ENCODE measurements at places on chromosomes 5 and 9.

DNA sequence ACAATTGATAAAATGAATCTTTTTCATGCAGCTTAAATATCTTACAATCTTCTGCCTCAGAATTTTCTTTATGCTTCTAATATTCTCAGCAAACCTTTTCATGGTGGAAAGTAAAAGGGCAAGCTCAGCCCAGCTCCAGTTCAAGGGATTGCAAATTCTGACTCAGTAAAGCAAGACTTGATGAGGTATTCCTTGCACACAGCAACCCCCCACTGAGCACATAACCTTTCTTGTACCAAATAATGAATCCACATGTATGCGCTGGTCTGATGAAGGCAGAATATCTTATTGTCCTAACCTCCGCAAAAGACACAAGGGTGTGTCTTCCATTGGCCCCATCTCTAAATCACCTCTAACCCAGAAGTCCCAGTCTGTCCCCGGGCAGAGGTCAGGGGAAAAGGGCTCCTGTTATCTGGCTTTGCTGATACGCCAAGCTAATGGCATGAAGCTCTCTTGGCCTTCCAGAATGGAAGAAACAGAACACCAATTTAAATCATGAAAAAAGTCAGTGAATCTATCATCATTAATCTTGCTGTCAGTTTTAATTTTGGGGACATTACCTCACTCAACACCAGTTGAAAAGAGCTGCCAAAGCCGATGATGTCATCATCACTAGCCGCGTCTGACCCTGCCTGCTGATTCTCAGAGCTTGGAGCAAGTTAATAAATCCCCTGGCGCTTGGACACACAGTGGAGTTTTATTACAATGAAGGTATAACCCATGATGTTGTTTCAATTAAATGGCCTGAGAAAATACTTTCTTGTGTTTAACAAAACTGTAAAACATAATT lies 592.5 kb upstream of the CLINT1 start:
- peak; percentile 8 for DNase-seq

GRCh38 chr9:85575868-85576267 lies 165.9 kb downstream of the AGTPBP1 start:
- DNase-seq, result no peak

GRCh38 chr5:10423022-10423421 lies 18.7 kb upstream of the ROPN1L start:
- no peak for DNase-seq

- no peak for DNase-seq
These were observed 323.6 kb downstream of the SEMA5A start for GRCh38 chr5:9222054-9222976.

DNA sequence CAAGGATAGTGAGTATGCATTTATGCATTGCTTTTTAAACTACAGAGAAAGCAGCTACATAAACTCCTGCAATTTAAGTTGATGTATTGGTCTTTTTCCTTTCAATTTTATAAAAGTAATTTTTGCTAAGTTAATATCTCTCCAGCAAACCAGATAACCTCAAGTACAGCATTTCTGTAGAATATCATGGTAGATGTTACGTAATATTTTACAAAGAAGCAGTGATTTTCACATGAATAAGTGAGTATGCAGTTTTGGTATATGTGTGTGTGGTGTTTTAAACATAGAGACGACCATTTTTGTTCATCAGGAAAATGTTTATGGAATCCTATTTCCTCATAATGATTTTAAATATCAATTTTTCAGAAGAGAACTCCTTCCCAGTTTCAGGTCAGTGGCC lies 118.9 kb downstream of the INSYN2B start:
- no peak for DNase-seq

GRCh38 chr9:20369391-20369790 lies 252.9 kb downstream of the MLLT3 start:
- DNase-seq, result no peak

Data from NCI-H1417 (cell line).